ENCODE measurements at places on chromosomes 1 and 21. TPM values are rescaled to one million over a fixed set of nuclear protein-coding genes. Genes with fewer than 3 reads are reported as not detected.

Gene BMP8B
- 2.3 TPM for polyA plus RNA-seq

Gene KCNQ4
- 1.7 TPM for polyA plus RNA-seq

Gene DNAH14
- polyA plus RNA-seq, result 17.2 TPM

Gene MATN1
- 0.17 TPM for polyA plus RNA-seq

Gene LRRC53
- not detected for polyA plus RNA-seq

Gene A3GALT2
- polyA plus RNA-seq, result not detected

Gene DISP3
- polyA plus RNA-seq, result 0.82 TPM

DNA sequence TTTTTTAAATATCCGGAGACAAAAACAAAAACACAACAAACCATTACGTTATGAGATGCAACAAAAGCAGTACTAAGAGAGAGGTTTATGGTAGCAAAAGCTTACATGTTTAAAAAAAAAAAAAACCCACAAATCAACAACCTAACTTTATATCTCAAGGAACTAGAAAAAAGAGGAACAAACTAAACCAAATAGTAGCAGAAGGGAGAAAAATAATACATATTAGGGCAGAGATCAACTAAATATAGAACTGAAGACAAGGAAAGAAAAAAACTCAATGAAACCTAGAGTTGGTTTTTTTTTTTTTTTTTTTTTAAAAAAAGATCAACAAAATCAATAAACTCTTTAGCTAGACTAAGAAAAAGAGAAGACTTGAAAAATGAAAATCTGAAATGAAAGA, 34.9 kb downstream of the ZNF644 start:
- no peak for DNase-seq

DNA sequence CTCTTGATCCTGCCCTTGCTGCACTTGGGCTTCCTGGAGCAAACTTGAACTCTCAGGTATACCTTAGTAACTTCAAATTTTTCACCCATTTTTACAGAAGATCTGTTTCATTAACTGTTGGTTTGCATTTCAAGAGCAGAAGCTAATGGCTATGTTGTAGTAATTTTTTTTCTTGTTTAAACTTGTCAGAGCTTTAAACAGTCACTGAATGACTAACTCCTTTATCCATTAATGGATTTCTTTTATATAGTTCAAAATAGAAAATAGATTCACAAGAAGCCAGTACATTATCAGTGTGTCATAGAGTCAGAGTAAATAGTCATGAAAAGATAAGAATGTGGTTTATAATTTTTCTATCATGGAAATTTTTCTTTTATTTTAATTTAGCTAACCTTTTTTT, 13.6 kb downstream of the SRSF11 start:
- DNase-seq, result no peak

- no peak for DNase-seq
Measured at GRCh38 chr1:39051956-39052355, 25.8 kb downstream of the NDUFS5 start.

DNA sequence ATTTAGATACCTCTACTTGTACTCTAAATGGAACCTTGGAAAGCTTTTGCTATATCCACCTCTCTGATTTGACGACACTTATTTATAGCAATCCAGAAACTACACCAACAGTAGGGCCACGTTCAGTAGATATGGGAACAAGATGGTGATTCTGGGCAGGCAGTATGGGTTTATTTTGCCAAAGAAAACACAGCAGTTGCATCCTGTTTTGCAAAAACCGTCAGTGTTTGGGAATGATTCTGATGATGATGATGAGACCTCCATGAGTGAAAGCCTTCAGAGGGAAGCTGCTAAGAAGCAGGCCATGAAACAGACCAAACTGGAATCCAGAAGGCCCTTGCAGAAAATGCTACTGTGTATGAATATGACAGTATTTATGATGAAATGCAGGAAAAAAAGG, 41.5 kb upstream of the NEXN start:
- no peak for DNase-seq

DNA sequence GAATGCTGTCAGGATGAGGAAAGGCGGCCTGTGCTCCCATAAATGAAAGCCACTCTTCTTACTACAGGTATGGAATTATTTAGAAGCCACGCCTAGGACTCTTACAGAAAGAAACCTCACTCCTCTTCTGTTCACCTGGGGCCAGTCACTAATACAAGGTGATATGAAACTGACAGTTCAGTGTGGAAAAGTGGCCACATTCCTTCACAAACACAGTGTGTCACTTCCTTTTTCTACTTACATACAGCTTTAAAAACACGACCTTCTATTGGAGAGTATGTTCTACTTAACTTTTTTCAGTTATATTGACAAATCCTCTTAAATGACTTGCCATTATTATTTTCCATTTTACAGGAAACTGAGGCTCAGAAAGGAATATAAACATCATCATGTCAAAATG, 163.1 kb downstream of the PCNX2 start:
- DNase-seq, result no peak

GRCh38 chr1:175244206-175244605, 51.6 kb upstream of the KIAA0040 start:
- DNase-seq, result no peak

GRCh38 chr21:43331962-43332828, 94.7 kb downstream of the SIK1 start:
- DNase-seq, result no peak

DNA sequence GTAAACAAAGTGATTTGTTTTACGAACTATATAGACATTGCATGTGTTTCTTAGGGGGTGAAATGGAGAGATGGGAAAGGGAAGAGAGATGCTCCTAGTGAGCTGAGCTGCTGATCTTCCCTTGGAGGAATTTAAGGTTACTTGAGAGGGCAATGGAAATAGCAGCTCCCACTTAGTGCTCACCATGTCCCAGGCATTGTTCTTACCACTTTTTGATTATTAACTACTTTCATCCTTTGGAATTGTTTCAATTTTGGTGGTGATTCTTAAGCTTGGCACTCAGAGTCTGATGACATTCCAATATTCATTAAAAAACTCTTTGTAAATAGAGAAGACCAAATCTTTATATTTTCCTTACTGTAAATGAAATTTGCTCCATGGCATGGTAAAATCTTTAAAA, 124.9 kb downstream of the ITSN1 start:
- no peak for DNase-seq

DNA sequence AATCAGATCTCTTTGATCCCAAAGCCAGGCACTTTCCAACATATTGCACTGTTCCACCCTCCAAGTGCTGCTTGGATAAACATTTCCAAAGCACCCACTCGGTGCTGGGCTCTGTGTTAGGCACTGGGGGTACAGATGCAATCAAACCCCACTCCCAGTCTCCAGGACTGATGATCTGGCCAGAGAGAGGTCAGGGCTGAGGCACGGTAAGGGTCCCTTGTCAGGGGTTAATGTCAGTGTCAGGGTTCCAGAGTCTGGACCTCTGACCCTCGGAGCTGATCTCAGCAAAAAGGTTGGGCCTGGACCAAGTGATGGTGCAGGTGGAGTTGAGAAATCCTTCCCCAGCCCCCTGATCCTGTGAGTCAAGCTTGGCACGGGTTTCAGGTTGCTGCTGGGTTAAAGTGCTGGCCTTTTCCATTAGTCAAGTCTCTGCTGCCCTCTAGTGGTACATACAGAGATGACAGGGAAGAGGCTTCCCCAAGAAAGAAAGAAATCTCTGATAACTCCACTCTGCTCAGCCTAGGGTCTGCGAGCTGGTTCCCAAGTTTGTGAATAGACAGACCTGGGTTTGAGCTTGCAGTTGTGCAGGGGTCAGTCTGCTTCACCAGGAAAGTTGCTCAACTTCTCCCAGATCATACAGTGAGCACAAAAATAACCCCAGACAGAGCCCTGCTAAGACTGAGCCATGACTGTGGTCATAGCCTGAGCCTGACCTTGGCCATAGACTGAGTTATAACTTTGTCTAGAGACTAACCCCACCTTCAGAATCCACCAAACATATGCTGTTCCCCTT, 74.6 kb downstream of the DMRTA2 start:
- DNase-seq, result no peak

GRCh38 chr1:168135116-168135920, 1.4 kb downstream of the GPR161 start:
- DNase-seq, result no peak

DNA sequence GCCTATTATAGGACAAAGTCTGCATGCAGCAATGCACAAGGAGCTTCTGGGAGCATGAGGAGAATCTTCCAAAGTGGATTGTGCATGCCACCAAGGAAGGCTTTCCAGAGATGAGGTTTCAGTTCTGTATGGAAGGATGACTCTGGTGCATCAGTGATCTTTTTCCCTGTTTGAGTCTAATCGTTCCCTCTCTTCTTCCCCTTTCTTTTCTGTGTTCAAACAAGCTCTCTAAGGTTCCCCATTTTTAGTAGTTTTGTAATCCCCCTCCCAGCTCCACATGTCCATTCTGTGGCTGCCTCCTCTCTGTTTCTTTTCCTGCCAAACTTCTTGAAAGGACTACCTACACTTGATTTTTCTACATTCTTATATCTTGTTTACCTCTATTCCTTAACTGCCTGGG, 43.3 kb upstream of the USP25 start:
- DNase-seq, result no peak

GRCh38 chr1:6129313-6129712, 50.8 kb downstream of the CHD5 start:
- no peak for DNase-seq

- no peak for DNase-seq
Measured at GRCh38 chr1:207311888-207312603, 9.4 kb upstream of the CD55 start.

- no peak for DNase-seq
Measured at GRCh38 chr1:228469413-228470162, 17.6 kb upstream of the RNF187 start.

- DNase-seq, result no peak
Measured at GRCh38 chr1:167631936-167632614, 2.0 kb downstream of the RCSD1 start.

- no peak for DNase-seq
Measured at GRCh38 chr1:225697428-225697827, 44.5 kb upstream of the ENAH start.

DNA sequence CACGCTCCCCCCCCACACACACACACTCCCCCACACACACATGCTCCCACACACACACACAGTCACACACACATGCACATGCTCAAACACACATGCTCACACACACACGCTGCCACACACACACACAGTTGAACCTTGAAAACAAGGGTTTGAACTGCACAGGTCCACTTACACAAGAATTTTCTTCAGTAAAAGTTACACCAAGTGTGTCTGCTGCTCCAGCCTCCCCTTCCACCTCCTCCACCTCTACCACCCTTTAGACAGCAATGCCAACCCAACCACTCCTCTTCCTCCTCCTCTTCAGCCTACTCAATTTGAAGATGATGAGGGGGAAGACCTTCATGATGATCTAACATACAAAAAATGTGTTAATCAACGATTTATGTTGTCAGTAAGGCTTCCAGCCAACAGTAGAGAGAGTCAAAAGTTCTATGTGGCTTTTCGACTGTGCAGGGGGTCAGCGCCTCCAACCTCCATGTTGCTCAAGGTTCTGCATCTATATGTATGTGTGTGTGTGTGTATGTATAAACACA, 26.8 kb downstream of the HSF2BP start:
- no peak for DNase-seq

DNA sequence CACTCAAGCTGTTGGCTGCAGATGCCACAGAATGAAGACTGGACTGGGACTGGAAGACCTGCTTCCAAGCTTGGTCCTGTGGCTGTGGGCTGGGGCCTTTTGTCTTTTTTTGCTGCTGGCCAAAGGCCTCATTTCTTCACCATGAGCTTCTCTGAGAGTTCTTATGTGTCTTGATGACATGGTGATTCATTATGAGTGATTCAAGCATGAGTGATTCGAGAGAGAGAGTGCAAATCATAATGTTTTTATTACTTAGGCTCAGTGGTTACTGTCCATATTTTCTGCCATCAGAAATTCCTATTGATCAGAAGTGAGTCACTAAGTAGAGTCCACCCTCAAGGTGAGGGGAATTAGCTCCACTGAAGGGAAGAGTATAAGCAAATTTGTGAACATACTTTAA, 94.0 kb downstream of the PCP4 start:
- DNase-seq, result no peak

DNA sequence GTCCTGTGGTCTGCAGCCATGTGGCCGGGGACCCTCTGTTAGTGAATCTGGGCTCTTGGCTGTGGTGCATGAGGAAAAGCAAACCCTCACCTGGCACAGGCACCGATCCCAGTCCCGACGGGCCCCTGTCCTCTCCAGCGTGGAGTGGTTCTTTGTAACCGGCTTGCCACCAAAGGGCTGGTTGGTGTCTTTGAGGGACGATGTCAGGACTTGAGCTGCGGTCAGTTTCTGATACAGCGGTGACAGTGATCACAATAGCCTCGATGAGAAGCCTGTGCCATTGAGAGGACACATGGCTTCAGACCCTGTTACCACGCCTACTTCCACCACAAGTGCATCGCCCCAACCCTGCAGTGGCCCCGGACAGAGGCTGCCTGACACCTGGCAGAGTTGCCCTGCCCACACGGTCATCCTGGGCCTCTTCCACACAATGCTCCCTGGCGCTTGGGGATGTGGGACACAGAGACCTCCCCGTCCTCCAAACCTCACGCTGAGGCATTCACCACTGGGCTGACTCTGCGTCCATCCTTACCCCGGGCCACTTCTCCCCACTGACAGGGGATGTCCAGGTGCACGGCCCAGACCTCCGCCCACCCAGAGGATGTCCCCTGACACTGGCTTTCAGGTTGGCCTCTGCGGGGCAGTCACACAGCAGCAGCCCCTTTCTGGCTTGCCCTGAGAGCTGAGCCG, 18.8 kb upstream of the ACTRT2 start:
- no peak for DNase-seq

Data from right renal cortex interstitium (tissue), 3 donors.